ENCODE measurements at places on chromosomes 12 and 14. TPM values are rescaled to one million over a fixed set of nuclear protein-coding genes. Genes with fewer than 3 reads are reported as not detected.

TULP3 gene
- total RNA-seq = 18.5 TPM

SERPINA9 gene
- not detected for total RNA-seq

GRCh38 chr12:61991661-61992060 lies 268.5 kb upstream of the USP15 start:
- H3K36me3 ChIP-seq = no peaks in the 10 kb centered on the region
- no peaks in the 10 kb centered on the region for H3K27me3 ChIP-seq
- DNase-seq = no peak
- no peak overlapping the region for H3K27ac ChIP-seq
- no peak overlapping the region for H3K4me3 ChIP-seq

DNA sequence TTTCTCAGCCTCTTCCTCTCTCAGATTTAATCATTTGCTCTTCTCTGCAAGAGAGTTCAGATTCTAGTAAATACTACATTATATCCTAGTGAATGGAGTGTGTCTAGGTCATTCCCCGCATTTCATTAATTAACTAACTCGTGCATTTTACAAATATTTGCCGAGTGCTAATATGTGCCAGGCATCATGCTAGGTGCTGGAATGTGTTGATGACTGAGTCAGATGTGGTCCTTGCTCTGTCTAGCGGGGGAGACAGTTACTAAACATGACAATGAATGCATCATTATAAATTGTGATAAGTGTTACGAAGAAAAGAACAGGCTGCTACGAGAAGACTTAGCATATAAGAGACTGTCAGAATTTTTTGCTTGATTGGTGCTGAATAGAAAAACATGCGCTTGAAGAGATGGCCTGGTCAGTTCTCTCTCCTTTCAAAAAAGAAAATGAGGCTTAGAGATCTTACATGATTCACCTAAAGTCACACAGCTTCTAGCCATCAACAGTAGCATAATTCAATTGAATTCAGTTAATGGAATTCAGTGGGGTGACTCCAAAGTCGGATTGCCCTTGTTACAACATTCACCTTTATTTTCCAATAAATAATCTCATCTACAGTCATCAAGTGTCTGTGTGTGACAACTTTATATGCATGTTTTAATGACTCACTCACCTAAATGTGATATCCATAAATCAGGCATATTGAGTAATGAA lies 48.7 kb upstream of the MAX start:
- no peaks in the 10 kb centered on the region for H3K4me1 ChIP-seq
- no peaks in the 10 kb centered on the region for H3K27me3 ChIP-seq
- no peak for DNase-seq
- H3K4me3 ChIP-seq = no peak overlapping the region
- H3K36me3 ChIP-seq = no peaks in the 10 kb centered on the region

C12orf50 gene
- not detected for total RNA-seq

DNA sequence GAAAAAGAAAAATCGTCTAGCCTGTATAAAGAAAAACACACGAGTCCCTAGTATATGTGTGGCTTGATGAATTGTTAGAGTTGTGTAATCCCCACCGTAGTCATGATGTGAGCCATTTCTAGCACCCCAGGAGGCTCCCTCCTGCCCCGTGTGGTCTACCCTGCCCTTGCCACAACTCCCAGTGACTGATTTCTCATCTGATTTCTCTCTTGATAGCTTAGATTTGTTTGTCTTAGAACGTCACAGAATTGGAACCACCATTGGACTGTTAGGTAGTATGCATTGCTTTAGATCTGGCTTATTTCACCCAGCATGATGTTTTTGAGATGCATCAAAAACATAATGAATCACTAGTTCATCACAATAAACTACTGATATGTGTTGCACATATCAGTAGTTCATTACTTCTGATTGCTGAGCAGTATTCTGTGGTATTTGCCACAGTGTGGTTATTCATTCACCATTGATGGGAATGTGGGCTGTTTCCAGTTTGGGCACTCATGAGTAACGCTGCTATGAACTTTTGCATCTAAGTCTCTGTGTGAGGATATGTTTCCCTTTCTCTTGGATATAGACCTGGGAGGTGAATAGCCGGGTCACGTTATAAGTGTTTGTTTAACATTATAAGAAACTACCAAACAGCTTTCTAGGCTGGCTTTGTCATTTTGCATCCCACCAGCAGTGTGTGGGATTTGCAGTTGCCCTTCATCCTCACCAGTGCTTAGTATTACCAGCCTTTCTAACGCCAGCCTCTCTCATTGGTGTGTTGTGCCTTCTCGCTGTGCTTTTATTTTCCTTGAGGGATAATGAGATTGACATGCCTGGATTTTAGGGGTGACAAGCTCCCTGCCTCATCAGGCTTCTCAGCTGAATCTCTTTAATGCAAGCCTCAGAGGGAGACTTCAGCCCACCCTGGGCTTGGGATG lies 31.9 kb upstream of the NCOR2 start:
- no peaks in the 10 kb centered on the region for H3K4me1 ChIP-seq
- DNase-seq = no peak
- no peaks in the 10 kb centered on the region for H3K36me3 ChIP-seq
- no peak overlapping the region for H3K27ac ChIP-seq

GRCh38 chr14:92264195-92264594 lies 58.8 kb upstream of the SLC24A4 start:
- H3K4me3 ChIP-seq = no peak overlapping the region
- H3K4me1 ChIP-seq = no peaks in the 10 kb centered on the region
- H3K36me3 ChIP-seq = no peaks in the 10 kb centered on the region
- H3K27ac ChIP-seq = no peak overlapping the region
- DNase-seq = no peak

KLRC1 gene
- not detected for total RNA-seq

Data from esophagus squamous epithelium (tissue), 5 donors.